ENCODE measurements at places on chromosomes 16 and 17.

GRCh38 chr16:75202069-75202590, 4.8 kb downstream of the CTRB2 start:
- DNase-seq: no peak

DNA sequence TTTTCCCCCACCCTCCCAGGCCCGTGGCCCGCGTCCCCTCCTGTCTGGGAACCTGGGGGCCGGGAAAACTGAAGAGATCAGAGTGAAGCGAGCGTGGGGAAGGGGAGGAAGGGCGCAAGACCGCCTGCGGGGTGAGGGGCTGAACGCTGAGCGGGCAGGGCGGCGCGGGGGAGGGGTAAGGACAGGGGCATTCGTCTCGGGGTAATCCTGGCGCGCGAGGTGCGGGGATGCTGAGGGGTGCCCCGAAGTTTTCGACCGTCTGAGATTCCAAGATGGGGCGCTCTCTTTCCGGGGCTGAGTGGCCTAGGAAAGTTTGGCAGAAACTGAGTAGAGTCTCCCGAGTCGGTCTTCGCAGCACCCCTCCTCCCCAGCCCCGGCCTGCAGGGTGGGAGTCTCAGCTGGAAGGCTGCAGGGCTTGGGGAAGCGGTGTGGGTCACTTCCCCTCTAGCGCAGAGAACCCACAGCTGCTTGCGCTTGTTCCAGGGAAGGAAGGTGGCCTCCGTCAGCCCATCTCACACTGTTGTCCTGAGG, 555 bp downstream of the TTYH2 start:
- no peak for DNase-seq

DNA sequence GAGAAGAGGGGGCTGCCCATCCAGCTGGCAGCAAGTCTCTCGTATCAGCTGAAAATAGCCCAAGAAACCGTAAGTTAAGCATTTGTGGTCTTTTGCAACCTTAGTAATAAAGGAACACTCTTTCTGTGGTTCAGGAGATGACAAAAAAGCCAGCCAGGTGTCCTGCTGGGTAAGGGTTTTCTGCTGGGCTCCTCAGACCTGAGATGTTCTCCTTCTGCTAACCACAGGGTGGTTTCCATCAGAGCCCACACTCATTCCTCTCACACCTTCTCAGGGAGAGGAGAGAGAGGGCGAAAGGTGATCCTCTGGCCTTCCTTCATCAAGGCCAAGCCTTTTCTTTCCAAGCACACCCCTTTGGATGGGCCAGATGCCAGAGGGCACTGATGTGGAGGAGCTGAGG, 70.7 kb downstream of the TEX14 start:
- DNase-seq: no peak

- DNase-seq: no peak
These were observed 868 bp downstream of the NATD1 start for GRCh38 chr17:21252289-21252795.

DNA sequence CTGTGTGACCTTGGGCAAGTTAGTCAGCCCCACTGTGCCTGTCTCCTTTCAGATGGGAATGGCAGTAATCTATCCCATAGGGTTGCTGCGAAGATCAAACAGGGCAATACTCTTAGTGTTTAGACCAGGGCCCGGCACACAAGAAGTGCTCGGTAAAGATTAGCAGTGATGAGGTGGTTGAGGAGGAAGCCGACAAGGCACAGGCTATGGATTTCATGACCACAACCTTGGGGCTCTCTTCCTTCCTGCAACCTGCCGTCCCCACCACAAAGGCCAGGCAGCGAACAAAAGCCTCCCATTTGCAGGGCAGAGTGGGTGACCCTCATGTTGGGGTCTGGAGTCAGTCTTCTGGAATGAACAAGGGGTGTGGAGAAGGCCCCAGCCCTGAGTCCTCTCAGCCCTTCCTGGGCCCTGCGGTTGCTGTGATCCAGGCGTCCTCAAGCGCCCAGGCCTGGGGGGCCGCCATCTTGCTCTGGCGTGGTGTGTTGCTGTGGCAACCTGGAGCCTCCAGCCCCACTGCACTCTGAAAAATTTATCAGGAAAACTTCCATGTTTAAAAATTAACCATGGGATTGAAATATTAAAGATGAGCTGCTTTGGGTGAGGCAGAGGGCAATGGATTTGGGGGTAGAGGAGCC, 9.8 kb downstream of the ADAM11 start:
- DNase-seq: no peak

DNA sequence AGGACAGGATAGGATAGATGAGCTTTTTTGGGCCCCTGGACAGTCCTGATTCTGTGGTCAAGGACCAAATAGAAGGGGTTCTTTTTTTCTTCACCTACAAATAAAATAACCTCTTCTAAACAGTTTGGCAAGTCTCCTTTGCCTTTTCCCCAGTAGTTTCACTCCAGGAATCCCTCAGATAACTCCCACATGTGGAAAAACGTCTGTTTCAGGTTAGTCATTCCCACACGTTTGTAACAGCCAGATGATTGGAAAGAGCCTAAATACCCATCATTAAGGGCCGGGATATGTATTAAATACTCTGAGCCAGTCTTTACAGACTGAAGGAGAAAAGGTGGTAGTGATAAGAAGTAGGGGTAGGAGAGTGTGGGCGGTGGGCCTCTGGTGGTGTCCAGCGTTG, 58.3 kb downstream of the PLD6 start:
- no peak for DNase-seq

DNA sequence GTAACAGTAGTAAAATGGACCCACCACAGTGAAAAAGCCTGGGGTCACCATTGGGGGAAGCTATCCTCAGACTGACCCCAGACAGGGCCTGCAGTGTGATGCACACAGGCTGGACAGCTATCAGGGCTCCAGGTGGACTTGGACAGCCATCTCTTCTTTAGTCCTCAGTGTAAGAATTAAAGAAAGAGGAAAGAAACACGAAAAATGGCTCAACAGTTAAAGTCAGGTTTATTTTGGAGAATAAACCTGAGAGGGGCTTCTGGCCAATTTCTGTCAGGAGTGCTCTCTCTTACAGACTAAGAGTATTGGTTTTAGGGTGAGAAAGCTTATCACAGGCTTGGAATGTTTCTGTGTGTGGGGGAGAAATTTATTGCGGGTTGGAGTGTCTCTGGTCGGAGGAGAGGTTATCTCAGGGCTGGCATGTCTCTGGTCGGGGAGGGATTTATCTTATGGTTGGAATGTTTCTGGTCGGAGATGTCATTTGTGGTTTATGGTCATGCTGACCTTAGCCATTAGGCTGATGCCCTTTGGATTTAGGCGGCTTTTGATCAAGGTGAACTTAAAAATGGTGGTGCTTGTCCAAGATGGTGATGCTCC, 10.8 kb upstream of the B4GALNT2 start:
- DNase-seq: no peak

- DNase-seq: no peak
These were observed 435.5 kb downstream of the KCNJ2 start for GRCh38 chr17:70604854-70605253.

DNA sequence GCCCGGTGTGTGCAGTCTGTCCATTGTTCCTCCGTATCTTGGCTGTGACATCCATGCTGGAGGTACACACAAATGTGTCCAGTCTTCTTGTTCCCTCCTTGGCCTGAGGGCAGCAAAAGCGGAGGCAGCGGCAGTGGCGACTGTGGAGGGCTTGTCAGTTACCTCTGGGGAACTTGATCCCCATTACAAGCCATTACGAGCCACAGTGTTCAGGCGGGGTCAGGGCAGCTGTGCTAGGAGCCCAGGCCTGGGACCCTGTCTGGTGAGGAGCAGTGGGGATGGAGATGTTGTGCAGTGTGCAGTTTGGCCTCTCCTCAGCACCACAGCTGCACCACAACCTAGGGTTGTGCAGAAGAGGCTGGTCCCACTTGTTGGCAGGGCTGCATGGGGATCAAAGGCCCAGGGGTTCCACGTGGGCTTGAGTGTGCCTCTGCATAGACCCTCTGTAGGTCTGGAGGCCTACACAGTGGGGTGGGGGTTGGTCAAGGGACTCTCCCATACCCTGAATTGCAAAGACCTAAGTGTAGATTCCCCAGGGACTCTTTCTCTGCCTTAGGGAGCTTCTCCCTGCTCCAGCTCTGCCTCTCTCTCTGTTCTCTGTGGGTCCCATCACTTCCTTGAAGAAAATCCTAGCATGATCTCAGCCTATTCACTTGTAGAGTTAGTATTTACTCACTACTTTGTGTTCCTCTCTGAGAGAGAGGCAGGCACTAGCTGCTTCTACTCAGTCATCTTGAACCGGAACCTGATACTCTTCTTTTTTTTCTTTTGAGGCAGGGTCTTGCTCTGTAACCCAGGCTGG, 58.8 kb downstream of the SLFN11 start:
- no peak for DNase-seq

DNA sequence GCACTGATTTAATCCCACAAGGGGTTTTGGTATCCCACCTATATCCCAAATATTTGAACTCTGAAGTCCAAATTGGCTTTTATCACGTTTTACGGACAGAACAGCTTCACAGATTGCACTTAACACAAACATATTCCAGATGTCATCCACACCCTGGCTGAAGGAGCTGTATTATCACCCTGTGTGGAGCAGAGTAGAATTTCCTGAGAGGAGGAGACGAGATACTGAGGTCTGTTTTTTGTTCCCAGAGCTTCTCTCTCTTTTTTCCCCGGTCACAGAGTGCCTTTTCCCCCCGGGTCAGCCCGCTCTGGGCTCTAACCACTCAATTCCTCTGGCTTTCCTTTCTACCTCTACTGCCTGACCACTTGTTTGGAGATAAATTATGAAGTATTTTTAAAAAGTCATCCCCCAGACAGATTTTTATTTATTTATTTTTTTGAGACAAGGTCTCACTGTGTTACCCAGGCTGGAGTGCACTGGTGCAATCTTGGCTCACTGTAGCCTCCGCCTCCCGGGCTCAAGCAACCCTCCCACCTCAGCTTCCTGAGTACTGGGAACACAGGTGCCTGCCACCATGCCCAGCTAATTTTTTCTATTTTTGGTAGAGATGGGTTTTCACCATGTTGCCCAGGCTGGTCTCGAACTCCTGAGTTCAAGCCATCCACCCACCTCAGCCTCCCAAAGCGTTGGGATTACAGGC, 30.7 kb downstream of the DNAH2 start:
- no peak for DNase-seq

GRCh38 chr17:20092973-20093626, 83.9 kb downstream of the SPECC1 start:
- no peak for DNase-seq

DNA sequence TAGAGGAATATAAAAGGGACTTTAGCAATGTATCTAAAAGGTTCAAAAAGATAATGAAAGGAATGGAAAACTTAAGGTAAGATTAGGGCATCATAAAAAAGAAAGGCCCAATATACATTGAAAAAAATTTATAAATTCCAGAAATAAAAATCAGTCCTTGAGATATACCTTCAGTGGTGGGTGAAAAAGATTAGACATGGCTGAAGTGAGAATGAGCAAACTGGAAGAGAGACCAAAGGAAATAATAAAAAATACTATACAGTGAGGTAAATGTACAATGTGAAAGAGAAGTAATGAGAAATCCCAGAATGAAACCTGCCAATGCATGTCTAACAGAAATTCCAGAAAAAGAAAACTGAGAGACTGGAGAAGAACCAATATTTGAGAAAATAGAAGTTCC, 42.9 kb upstream of the PMFBP1 start:
- no peak for DNase-seq

DNA sequence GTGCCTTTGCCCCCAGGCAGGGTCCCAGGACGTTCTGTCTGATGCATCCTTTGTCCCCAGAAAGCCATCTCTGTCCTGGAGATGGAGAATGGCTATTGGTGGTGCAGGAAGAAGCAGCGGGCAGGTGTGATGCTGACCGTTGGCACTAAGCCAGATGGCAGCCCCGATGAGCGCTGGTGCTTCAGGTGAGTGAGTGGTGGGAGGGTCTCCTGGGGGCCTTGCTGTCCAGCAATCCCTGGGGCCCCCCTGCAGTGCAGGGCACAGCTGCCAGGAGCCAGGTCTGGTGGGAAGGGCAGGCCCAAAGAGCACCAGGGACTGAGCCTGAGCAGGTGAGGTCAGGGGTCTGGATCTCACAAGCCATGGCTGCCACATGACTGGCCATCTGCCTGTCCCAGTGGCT, 18.1 kb downstream of the TRPV2 start:
- no peak for DNase-seq

GRCh38 chr16:49695782-49696413, 160.0 kb downstream of the ZNF423 start:
- no peak for DNase-seq

- DNase-seq: peak; percentile 81
These were observed 493 bp downstream of the PLSCR3 start for GRCh38 chr17:7393613-7394451.

DNA sequence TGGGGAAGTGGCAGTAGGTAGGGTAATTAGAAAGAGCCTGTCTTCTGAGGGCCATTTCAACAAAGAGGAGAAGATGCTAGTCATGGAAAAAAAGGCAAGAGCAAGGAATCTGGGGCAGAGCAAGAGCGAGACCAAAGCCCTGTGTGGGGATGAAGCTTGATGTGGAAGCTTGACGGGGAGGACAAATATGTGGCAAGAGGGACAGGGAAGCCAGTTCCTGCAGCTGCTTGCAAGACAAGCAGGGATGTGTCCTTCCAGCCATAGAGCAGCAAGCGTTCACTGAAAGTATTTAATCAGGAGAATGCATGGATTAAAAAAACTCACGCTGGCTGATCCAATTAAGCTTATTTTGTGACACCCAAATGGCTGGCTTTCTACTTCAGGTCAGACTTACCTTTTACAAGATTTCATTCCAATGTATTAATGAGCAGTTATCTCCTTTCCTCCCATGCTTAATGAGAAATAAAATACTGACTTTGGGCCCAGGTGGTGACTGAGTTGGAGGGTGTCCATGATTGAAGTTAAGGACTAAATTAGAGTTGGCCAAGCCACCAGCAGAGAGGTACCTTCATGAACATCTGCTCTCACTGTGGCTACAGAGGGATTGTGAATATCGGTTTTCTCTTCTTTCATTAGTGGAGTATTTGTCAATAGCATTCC, 76.8 kb downstream of the ABCA8 start:
- DNase-seq: no peak

GRCh38 chr16:13084331-13084730, 182.9 kb downstream of the SHISA9 start:
- no peak for DNase-seq

DNA sequence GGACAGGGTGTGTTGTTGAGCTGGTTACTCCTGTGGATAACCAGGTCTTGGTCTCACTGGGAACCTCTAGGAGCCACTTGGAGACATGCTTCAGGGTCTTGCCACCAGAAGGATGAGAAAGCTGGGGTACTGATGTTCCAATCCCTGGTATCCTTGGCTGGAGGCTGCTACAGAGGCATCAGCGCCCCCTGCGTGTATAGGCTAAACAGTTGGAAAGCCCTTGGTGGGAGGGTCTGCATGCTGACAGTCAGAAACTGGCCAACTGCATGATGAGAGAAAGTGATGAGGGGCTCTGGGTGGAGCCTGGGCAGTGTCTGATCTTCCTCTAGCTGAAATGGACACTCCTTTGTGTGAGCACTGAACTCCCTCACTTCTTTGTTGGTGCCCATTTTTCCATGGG, 536.9 kb downstream of the XYLT1 start:
- DNase-seq: no peak

All from naive thymus-derived CD8-positive, alpha-beta T cell (primary cell).